ENCODE measurements at places on chromosomes 4 and X. TPM values are rescaled to one million over a fixed set of nuclear protein-coding genes. Genes with fewer than 3 reads are reported as not detected.

TEX13B gene
- total RNA-seq, result not detected

DNA sequence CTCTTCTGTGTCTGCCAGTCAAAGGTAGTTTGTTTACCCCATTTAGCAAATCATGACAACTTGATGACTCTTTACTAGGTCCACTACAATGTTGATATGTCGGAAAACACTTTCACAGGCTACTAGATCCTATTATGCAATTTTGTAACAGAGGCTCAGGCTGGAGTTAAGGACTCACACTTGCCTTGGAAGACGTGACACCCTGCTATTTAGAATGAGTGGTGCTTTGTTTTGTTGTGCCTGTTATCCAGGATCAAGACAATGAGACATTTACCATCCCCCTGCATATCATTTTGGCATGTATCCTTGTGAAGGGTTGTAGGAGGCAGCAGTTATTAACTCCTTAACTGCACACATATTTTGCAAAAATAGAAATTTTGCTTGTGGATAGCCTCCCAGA, 263.7 kb downstream of the IL1RAPL1 start:
- no peaks in the 10 kb centered on the region for H3K36me3 ChIP-seq
- H3K4me1 ChIP-seq, result no peaks in the 10 kb centered on the region
- H3K4me3 ChIP-seq, result no peak overlapping the region
- no peak overlapping the region for H3K27ac ChIP-seq

GRCh38 chr4:83389037-83389720, 54.5 kb upstream of the HPSE start:
- H3K27me3 ChIP-seq, result no peaks in the 10 kb centered on the region
- DNase-seq, result no peak
- peak overlapping the region; percentile 35 for H3K27ac ChIP-seq
- no peaks in the 10 kb centered on the region for H3K36me3 ChIP-seq

POU3F4 gene
- not detected for total RNA-seq

LRIT3 gene
- 0.22 TPM for total RNA-seq

DNA sequence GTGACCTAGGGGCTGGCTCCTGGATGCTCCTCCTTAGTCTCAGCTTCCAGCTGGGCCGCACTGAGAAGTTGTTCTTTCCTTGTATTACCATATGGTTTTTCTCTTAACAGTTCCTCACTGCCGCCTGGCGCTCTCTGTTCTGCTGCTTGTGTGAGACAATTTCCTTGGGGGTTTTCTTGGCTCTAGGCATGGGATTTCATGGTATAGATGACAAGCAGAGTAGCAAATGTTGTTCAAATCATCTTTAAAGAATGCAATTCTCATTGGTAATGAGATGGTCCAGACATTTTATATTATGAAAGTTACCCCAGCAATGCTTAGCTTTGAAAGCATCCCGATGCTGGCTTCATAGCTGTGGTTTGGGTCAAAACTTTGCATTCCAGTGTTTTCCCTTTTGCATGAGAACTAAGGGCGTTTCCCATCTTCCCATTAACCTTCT, 37.6 kb downstream of the SEPTIN11 start:
- DNase-seq, result no peak
- no peak overlapping the region for H3K4me3 ChIP-seq
- no peak overlapping the region for H3K27ac ChIP-seq
